A549 treated with RU486 at 1 μM for 4 hours (cell line): ENCODE measurements at places on chromosomes 12 and 14. TPM values are rescaled to one million over a fixed set of nuclear protein-coding genes. Genes with fewer than 3 reads are reported as not detected.

GLIPR1L2 gene
- total RNA-seq, result 0.14 to 0.41 TPM (median 0.18 TPM) in 4 of 5 replicates, not detected in the other

HOXC12 gene
- total RNA-seq, result not detected in 5 replicates

SPSB2 gene
- 15.4 to 25.5 TPM (median 22.8 TPM) in 5 replicates for total RNA-seq

PLD4 gene
- not detected in 5 replicates for total RNA-seq

MMP17 gene
- total RNA-seq, result 5.9 to 12.4 TPM (median 12.2 TPM) in 5 replicates

GNB3 gene
- 1.0 to 3.0 TPM (median 1.9 TPM) in 5 replicates for total RNA-seq

PMCH gene
- total RNA-seq, result not detected in 5 replicates

IPO4 gene
- 79.3 to 90.2 TPM (median 86.3 TPM) in 5 replicates for total RNA-seq

TMEM229B gene
- 0.22 to 0.34 TPM (median 0.28 TPM) in 5 replicates for total RNA-seq

ESR2 gene
- total RNA-seq, result 0.03 TPM in 1 of 5 replicates, not detected in the others

KCNA5 gene
- not detected in 5 replicates for total RNA-seq
